ENCODE measurements at places on chromosomes 13 and 19. TPM values are rescaled to one million over a fixed set of nuclear protein-coding genes. Genes with fewer than 3 reads are reported as not detected.
A peak's percentile ranks its signal among the peaks of the same experiment; 100 is the strongest.

- no peak for DNase-seq
Observed at GRCh38 chr13:95256091-95256490, 45.2 kb downstream of the ABCC4 start.

GRCh38 chr19:16371540-16371986 lies 46.9 kb downstream of the KLF2 start:
- peak; percentile 88 for DNase-seq

DNA sequence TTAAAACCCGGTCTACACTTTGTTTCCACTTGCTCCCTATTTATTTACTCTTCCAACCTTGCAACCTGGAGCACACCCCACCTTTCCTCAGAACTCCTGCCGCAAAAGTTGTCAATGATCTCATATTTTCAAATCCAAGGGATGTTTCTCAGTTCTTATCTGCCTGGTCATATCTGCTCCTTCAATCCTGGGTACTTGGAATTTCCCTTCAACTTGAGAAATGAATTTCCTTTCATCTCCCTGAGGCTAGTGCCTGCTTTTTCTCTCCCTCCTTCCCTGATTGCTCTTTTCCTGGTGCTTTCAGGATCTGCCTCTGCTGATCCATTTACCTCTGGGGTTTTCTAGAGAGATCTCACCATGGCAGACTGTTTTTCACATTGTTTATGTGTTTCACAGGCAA lies 154.8 kb upstream of the IRS2 start:
- no peak for DNase-seq

- DNase-seq: no peak
Observed at GRCh38 chr19:41621654-41622053, 5.2 kb downstream of the CEACAM4 start.

- DNase-seq: no peak
Observed at GRCh38 chr19:54659300-54659699, 3.5 kb upstream of the LILRB4 start.

DNA sequence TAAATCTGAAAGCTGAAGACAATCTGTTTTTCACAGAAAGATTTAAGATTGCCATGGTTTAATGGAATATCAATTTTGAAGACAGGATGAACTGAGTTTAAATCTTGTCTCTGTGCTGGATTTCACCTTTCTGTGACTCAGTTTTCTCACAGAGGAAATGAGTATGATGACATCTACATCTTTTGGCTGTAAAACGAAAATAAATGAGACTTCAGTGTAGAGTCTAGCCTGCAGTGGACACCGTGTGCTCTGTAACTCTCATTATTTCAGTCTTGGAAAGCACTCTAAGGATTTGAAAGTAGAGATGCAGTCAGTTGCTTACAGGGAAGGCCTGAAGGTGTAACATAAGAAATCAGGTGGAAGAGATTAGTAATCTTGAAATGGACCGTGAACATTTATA lies 150.4 kb downstream of the NALCN start:
- DNase-seq: no peak

DNA sequence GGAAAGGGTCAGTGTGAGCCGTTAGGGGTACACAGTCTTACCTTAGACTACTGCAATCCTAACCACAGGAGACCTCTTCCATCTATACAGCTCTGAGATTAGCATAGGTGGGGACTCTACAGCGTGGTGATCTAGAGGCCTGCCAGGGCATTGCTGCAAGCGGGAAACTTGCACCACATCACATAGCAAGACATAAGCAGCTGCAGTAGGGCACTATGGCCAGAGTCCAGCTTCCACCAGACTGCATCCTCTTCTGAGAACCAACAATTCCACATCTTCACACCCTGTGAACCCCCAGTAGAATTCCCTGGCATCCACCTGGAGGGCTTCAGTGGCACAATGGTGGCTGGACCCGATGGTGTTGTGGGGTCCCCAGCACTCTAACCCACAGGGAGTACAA lies 1564.3 kb upstream of the PRR20A start:
- DNase-seq: no peak

GRCh38 chr19:18484992-18485391 lies 36.9 kb downstream of the ELL start:
- DNase-seq: no peak

DNA sequence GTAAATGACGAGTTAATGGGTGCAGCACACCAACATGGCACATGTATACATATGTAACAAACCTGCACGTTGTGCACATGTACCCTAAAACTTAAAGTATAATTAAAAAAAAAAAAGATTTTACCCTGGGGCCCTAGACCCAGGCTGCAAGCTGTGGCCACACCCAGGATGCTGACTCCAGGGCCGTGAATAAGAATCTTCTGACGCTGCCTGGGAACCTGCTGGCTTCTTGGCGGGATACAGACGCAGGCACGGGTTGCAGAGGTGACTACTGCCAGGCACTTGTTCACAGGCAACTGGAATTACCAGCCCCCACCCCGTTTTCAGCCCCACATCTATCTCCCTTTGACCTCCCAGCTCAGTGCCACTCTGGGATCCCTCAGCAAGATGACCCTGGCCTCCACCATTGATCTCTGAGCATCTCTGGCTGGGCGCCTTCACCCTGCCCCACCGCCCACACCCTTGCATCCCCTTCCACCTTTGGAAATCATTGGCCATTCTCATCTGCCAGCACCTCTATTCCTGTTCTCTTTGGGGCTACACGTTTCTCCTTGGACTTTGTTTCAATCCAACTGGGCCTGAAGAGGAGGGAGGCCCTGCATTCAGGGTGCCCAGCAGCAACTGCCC lies 21.1 kb upstream of the CFAP97D2 start:
- no peak for DNase-seq

DNA sequence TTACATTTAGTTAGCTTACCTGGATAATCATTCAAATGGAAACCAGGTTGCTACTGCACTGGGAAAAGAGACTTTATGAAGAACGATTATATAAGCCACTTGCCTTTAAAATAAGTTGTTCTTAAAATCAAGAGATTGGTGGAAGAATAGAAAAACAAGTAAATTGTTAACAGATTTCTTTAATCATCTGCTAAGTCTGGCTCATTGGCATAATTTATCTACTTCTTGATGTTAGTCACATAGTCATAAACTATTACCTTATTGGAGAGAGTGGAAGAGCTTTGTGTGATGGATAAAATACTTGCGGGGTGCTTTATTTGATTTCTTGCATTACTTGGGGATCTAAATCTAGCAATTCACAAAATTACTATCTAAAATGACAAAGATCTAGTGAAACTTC lies 6.8 kb downstream of the LSM14A start:
- DNase-seq: no peak

DNA sequence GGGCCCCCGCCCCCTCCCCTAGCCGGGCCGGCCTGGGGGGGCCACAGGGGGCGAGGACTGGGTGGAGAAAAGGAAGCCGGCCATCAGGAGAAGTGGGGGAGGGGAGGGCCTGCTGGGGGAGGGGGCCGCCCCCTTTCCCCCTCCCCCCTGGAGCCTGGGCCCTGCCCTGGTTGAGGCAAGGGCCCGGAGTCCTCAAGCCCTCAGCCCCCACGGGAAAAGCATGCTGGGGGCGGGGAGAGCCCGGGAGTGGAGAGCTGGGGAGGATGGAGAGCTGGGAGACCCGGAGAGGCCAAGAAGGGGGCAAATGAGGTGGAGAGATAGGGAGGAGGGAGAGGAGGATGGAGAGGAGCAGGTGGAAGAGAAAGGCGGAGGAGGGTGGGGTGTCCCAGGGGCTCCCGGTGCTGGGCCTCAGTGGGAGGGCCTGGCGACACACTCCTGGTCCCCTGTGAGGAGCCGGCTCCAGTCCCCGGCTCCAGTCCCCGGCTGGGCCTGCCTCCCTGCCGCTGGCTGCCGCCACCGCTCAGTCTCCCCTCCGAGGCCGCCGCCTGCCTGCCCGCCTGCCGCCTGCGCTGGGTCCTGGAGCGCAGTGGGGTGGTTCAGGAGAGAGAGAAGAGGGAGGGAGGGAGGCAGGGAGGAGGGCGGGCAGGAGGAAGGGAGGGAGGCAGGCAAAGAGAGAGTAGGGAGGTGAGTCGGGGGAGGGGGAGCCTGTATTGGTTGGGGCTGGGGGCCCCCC lies at the start of gene GRIK5:
GRIK5 (minus strand) TSS at position 588 of the 733 bp plus-strand sequence. CDS start 4,436 bp downstream, outside the sequence.
- no peak for DNase-seq

DNA sequence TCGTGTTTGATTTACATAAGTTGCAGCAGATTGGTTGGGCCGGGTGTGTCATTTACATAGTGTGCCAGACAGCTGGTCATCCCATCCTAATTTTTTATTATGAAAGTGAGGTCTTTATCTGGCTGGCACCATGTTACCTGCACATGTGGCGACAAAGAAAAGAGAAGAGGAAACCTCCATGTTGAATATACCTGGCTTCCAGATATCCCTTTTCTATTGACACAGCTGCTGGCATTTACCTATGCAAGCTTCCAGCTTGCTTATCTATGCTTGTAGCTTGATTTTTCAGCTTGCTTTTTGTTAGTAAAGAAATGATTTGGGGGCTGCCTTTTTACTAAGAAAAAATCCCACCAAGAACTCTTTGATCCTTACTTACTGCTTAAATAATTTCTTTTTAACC lies 681.3 kb upstream of the SLITRK1 start:
- no peak for DNase-seq

- DNase-seq: no peak
Observed at GRCh38 chr19:57675881-57676280, 5.9 kb upstream of the ZNF551 start.

GRCh38 chr13:82341116-82341515 lies 1541.2 kb downstream of the SLITRK1 start:
- DNase-seq: no peak

ZNF730 gene
- 1.00 TPM for total RNA-seq

CABP5 gene
- total RNA-seq: not detected

CYP4F3 gene
- total RNA-seq: not detected

SIGLECL1 gene
- not detected for total RNA-seq

PLVAP gene
- total RNA-seq: 0.59 TPM

FFAR2 gene
- total RNA-seq: not detected
